ENCODE measurements at places on chromosomes 6 and 20. TPM values are rescaled to one million over a fixed set of nuclear protein-coding genes. Genes with fewer than 3 reads are reported as not detected.

DNA sequence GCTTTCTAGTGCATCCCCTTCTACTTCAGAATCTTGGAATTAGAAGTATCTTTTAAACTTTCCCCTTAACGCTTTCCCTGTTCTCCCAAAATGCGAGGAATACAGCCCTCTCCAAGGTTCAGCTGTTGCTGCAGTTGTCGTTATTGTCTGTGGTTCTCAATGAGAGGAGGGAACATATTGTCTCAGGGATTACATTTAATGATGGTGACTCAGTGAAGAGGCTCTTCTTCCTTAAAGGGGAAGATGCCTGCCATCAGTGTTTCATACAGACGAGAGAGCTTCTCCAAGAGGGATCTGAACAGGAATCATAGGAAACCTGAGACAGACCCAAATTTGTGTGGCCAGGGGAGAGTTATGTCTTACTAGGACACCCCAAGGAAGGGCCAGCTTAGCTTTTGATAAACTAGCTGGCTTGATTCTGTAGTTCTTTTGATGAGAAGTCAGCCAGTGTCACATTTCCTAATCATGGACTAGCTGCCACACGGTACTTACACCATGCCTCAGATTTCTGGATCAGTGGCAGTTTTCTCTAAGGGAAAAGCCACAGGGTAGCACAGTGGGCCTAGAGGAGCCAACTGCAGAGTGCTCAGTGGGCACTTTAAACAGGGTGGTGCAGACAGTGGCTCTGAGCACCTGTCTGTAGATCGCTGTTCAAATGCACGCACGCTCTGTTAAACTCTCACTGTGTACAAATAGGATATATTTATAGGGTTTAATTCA lies 59.7 kb upstream of the TMEM181 start:
- H3K27me3 ChIP-seq = no peaks in the 10 kb centered on the region
- H3K27ac ChIP-seq = no peak overlapping the region
- no peaks in the 10 kb centered on the region for H3K4me1 ChIP-seq
- peaks cover 3% of the 10 kb centered on the region for H3K36me3 ChIP-seq
- no peak for DNase-seq

DNA sequence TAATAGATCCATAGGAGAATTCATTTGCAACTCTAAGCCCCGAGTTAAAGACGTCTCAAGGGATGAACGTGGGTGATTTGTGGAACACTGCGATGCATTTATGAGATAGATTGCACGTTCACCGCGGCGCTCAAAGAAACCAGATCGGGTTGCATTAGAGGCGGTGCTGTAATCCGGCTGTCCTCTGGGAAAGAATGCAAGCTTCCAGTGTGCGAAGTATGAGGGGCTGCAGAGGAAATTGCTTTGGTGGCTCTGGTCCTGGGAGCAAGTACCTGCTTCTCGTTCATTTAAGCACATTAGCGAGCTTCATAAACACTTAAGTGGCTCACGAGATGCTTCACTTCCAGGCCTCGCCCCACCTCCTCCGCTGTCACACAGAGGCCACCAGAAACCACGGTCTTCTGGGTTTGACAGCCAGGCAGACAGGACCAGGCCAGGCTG lies 182.3 kb downstream of the CDH4 start:
- no peak overlapping the region for H3K4me3 ChIP-seq
- no peaks in the 10 kb centered on the region for H3K27me3 ChIP-seq
- no peaks in the 10 kb centered on the region for H3K4me1 ChIP-seq
- no peak for DNase-seq

ACTL10 gene
- total RNA-seq = 1.1 TPM

LAMA5 gene
- total RNA-seq = 51.4 TPM

DNA sequence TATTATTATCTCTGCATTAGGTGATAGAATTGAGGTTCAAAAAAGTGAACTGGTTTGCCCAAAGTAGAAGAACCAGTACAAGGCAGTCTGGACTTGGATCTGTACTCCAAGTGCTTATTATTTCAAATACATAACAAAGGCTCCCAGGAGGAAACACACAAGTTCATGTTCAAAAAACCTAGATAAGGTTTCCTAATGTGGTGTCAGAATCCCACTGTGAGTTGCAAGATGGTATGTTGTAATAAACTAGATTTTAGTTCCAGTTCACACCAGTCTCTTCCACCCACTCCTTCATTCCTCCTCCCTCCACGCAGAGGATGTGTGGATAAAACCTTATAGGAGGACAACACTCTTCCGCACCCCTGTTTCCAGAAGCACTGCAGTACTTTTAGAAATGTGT lies 42.8 kb downstream of the KIAA0319 start:
- no peaks in the 10 kb centered on the region for H3K36me3 ChIP-seq
- no peak overlapping the region for H3K4me3 ChIP-seq
- DNase-seq = no peak
- no peak overlapping the region for H3K27ac ChIP-seq
- H3K4me1 ChIP-seq = no peaks in the 10 kb centered on the region

DNA sequence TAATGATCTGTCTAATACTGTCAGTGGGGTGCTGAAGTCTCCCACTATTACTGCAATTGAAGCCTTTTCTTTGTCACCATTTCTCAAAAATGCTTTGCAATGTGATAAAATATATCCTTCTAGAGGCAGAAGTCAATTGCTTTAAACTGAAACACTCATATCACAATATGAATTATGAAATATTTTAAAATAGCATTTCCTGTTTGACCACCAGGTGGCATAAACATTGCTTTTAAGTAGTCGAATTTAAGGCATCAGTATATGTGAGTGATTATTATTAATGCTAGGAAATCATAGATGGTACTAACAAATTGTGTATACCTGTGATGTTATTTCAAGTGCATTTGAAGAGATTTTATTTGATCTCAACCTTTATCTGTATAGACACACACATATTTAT lies 87.5 kb downstream of the MEI4 start:
- H3K36me3 ChIP-seq = no peaks in the 10 kb centered on the region
- no peaks in the 10 kb centered on the region for H3K27me3 ChIP-seq
- no peaks in the 10 kb centered on the region for H3K4me1 ChIP-seq
- no peak overlapping the region for H3K27ac ChIP-seq
- no peak overlapping the region for H3K4me3 ChIP-seq
- DNase-seq = no peak

DNA sequence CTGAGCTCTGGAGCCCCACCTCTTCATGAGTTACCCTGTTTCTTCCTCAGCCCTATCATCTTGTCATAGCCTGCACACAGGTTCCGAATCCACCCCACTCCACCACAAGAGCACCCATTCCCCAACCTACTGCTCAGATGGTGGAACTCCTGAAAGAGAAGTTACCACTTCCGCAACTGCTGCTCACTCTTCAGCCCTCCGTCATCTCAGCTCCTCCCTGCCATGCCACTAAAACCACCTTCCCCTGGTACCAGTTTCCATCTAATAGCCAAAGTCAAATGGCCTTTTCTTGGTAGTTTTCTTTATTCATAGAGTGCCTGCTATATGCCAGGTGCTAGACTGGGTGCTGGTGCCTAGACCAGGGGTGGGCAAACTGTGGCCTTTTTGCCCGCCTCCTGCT lies 3.9 kb downstream of the RAB22A start:
- peaks cover 8% of the 10 kb centered on the region for H3K4me1 ChIP-seq
- no peak overlapping the region for H3K4me3 ChIP-seq

DNA sequence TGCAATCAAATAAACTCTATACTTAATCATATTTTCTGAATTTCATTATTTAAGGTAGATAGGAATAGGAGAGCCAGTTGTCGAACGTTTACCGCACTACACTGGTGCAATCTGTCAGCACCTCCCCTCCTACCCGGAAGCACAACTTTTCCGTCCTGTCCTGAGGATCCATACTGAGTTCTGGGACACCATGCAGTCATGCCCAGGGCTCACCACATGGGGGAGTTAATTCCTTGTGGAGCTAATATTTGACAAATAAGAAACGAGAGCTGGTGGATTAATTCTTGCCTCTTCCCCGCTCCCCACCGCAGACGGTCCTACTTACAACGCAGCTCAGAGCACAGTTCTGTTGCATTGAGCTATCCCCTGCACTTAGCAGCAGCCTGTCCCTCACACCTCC lies 107.7 kb upstream of the RALGAPA2 start:
- H3K4me1 ChIP-seq = no peaks in the 10 kb centered on the region
- H3K27ac ChIP-seq = no peak overlapping the region
- H3K27me3 ChIP-seq = no peaks in the 10 kb centered on the region
- no peaks in the 10 kb centered on the region for H3K36me3 ChIP-seq
- DNase-seq = no peak

GRCh38 chr6:111874025-111874415 lies 768 bp upstream of the FYN start:
- no peak for DNase-seq
- peak overlapping the region; percentile 62 for H3K4me3 ChIP-seq
- H3K27me3 ChIP-seq = no peaks in the 10 kb centered on the region
- no peaks in the 10 kb centered on the region for H3K36me3 ChIP-seq
- no peaks in the 10 kb centered on the region for H3K4me1 ChIP-seq
- no peak overlapping the region for H3K27ac ChIP-seq

EDN3 gene
- not detected for total RNA-seq

DNA sequence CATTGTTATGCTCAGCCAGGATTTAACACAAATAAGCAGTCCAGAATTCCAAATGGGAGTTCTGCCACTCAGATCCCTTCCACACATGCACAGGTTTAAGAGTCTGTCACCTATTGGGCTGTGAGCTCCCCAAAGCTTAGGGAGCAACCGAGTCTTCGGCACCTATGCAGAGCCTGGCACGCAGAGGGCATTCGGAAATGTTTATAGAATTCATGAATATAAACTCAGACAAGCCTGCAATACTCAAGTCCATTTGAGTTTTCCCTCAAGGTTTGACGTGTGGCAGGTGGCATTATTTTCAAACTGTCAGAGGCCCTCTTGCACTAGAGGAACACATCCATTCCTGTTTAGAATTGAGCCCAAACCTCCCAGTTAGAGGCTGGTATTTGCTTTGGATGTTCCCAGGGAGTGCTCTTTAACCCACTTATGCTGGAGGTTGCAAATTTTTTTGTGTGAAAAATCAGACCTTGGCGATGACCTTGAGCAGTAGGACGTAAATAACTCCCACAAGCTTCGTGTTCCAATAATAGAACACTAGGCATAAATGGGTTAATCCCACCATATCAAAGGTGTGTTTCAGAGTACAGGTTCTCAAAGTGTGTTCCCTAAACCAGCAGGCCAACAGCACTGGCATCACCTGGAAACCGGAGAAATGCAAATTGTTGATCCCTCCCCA lies 28.1 kb downstream of the MAP1LC3A start:
- no peaks in the 10 kb centered on the region for H3K36me3 ChIP-seq
- H3K4me1 ChIP-seq = no peaks in the 10 kb centered on the region
- H3K27ac ChIP-seq = no peak overlapping the region
- no peaks in the 10 kb centered on the region for H3K27me3 ChIP-seq
- no peak overlapping the region for H3K4me3 ChIP-seq

DNA sequence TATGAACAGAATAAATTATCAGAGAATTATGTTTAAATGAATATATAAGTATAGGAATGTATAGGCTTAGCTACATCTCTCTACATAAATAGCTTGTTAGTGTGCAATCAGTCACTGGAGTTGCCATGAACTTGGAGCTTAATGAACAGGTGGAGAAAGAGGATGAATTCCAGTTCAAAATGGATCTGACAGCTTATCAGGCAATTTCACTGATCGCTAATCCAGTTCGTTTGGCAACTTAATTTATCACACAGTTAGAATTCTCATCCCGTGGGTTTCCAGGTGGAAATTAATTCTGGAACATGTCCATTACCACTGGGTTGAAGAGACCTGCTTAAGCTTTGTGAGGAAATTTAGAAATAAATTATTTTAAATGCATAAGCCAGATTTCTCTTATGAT lies 118.1 kb downstream of the MACROD2 start:
- no peaks in the 10 kb centered on the region for H3K27me3 ChIP-seq
- no peak overlapping the region for H3K4me3 ChIP-seq
- DNase-seq = no peak

CST2 gene
- not detected for total RNA-seq

IP6K3 gene
- total RNA-seq = 27.7 TPM

HNF4A gene
- 101 TPM for total RNA-seq

GRCh38 chr6:19180348-19181072 lies 656.7 kb upstream of the ID4 start:
- no peak for DNase-seq
- no peaks in the 10 kb centered on the region for H3K4me1 ChIP-seq
- H3K4me3 ChIP-seq = no peak overlapping the region
- H3K27ac ChIP-seq = no peak overlapping the region
- no peaks in the 10 kb centered on the region for H3K36me3 ChIP-seq

SAMD5 gene
- 9.8 TPM for total RNA-seq

- no peak for DNase-seq
- no peaks in the 10 kb centered on the region for H3K4me1 ChIP-seq
- H3K36me3 ChIP-seq = no peaks in the 10 kb centered on the region
Observed at GRCh38 chr20:58956078-58956477, 25.0 kb upstream of the NELFCD start.

DNA sequence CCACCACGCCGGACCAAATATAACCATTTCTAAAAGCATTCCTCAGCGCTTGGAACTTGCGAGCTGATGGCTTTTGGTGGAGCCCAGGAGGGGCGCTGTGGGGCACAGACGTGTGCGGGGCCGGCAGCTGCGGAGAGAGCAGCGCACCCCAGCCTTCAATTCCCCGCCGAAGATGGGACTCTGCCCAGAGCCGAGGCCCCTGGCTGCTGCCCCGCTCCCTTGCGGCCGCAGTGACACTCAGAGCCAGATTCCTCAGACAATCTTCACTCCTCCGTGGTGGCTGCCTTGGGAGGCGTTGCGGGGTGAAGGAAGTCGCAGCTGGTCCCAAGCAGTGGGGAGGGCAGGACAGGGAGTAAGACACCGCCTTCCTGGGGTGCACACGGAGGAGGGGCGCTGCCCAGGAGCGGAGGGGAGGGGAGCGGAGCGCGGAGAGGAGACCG lies 87.7 kb downstream of the TMEM242 start:
- no peak for DNase-seq
- H3K4me1 ChIP-seq = peaks cover 6% of the 10 kb centered on the region
- no peaks in the 10 kb centered on the region for H3K27me3 ChIP-seq
- H3K27ac ChIP-seq = peak overlapping the region; percentile 13
- no peaks in the 10 kb centered on the region for H3K36me3 ChIP-seq

TAF11 gene
- 13.4 TPM for total RNA-seq

- H3K36me3 ChIP-seq = no peaks in the 10 kb centered on the region
- no peak for DNase-seq
- no peaks in the 10 kb centered on the region for H3K4me1 ChIP-seq
- no peaks in the 10 kb centered on the region for H3K27me3 ChIP-seq
Observed at GRCh38 chr6:130409418-130410100, 43.7 kb downstream of the TMEM200A start.
